ENCODE measurements at places on chromosomes 1 and 21. TPM values are rescaled to one million over a fixed set of nuclear protein-coding genes. Genes with fewer than 3 reads are reported as not detected.

OR2T2 gene
- total RNA-seq: not detected

ZFP69 gene
- total RNA-seq: 8.9 TPM

TRIM45 gene
- total RNA-seq: 19.0 TPM

CAMTA1 gene
- 161 TPM for total RNA-seq

OR2T29 gene
- total RNA-seq: not detected

CLCA4 gene
- total RNA-seq: not detected

SLC30A10 gene
- 0.09 TPM for total RNA-seq

- no peak for DNase-seq
These were observed 2.7 kb upstream of the ILF2 start for GRCh38 chr1:153673511-153673910.

DNA sequence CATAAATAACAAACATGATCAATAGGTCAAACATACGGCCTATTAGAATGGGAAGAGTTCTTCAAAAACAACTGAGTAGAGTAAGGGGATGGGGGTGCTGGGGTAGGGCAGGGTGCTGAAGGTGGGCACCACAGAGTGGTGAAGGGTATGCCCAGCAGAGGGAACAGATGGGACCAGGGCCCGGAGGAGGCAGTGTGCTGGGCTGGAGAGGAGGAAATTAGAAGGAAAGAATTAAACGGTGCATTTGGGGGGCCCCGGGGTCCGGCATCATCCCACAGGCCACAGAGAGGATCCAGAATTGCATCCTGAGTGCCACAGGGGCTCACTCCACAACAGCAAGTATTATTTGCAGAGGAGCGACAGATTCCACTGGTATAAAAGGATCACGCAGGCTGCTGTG lies 94.5 kb downstream of the GLIS1 start:
- no peak for DNase-seq

DNA sequence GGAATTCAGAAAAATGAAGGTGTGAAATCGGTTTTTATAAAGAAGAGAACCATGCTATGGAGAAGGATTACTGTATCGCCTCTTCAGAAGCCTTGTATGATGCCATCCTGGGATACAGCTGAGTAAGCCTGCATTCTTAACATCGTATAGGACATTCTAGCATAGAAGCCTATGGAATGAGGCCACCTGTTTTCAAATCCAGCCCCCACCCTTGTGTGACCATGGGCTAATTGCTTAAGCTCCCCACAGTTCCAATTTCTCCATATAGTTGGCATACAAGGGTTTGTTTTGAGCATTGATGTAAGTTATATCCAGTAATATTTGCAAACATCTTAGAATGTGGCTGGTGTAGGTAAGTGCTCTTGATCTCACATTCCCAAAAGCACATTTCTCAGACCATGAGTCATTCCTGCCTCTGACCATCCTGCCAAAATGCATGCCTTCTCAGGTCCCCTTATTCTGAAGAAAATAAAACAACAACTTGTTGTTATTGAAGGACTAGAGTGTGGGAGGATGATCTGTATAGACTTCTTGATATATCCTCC lies 1.5 kb downstream of the OR14A2 start:
- DNase-seq: no peak

- no peak for DNase-seq
These were observed 646 bp upstream of the RRP15 start for GRCh38 chr1:218284377-218284916.

GRCh38 chr1:51523931-51524330 lies 4.9 kb upstream of the EPS15 start:
- no peak for DNase-seq

DNA sequence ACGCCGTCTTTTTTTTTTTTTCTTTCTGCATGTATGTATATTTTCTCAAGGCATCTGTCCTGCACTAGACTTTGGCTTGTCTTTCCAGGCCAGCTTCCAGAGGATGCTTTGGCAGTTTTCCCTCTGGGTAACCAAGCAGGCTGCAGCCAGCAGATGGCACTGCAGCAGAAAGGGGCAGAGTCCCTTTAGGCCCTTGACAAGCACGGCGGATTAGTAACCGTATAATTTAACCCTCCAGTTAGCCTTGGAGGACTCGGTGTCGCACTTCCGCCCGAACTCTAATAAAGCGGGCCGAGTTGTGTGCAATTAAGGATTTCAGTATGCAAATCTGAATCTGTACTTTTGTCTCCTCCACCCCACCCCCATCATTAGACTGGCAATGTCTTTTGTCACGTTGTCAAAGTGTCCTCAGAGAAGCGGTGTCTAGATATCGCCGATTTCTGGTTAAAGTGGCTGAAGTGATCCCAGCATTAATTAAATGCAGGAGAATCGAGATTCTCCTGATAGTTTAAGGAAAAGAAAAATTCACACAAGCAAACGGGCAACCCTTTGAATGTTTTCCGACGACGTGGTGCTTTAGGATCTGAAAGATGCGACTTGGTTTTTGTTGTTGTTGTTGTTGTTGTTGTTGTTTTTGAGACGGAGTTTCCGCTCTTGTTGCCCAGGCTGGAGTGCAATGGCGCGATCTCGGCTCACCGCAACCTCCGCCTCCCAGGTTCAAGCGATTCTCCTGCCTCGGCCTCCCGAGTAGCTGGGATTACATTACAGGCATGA lies 1.1 kb upstream of the TMEM167B start:
- peak; percentile 86 for DNase-seq

GRCh38 chr1:219210067-219210466 lies 36.4 kb downstream of the LYPLAL1 start:
- no peak for DNase-seq

DNA sequence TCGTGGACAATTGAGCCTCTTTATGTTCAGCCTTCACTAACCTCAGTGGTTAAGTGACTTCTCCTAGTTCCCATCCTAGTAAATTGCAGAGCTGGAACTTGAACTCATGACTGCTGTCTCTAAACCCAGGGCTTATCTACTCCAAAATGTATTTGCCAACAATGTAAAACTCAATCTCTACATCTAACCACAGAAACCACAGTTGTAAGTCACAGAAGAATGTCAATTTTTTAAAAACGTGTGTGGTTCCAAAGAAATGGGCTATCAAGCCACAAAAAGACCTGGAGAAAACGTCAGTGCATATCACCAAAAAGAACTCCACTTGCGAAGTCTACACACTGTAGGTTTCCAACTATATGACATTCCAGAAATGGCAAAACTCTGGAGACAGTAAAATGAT lies 172.6 kb upstream of the HMCN1 start:
- DNase-seq: no peak
